ENCODE measurements at places on chromosomes 5 and 9.

DNA sequence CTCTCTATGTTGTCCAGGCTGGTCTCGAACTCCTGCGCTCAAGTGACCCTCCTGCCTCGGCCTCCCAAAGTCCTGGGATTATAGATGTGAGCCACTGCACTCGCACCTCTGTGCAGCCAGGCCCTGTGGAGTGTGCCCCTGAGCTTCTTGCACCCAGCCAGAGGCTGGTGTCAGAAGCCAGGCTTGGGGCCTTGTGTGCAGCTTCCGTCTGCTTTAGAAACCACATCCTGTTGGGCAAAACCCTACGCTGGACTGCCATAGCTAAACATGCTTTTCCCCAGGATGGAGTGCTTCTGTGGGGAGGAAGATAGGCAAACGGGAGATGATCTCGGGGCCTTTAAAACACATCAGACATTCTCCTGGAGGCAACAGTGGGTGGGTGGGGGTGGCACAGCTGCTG lies 40.1 kb downstream of the PRRT1B start:
- no peaks in the 10 kb centered on the region for H3K27me3 ChIP-seq
- peak overlapping the region; percentile 75 for H3K4me3 ChIP-seq
- H3K27ac ChIP-seq = peak overlapping the region; percentile 71
- peaks cover 68% of the 10 kb centered on the region for H3K36me3 ChIP-seq

- no peak overlapping the region for H3K4me3 ChIP-seq
- H3K36me3 ChIP-seq = peaks cover 3% of the 10 kb centered on the region
- no peak for DNase-seq
- H3K27me3 ChIP-seq = no peaks in the 10 kb centered on the region
- peaks cover 17% of the 10 kb centered on the region for H3K4me1 ChIP-seq
These were observed 69.3 kb downstream of the SLC1A1 start for GRCh38 chr9:4559261-4560182.

- no peak overlapping the region for H3K27ac ChIP-seq
- H3K4me3 ChIP-seq = no peak overlapping the region
- no peaks in the 10 kb centered on the region for H3K4me1 ChIP-seq
- H3K36me3 ChIP-seq = no peaks in the 10 kb centered on the region
These were observed 394.6 kb upstream of the ARRDC3 start for GRCh38 chr5:91777671-91778070.

GRCh38 chr9:121853617-121854395 lies 202.4 kb downstream of the DAB2IP start:
- no peaks in the 10 kb centered on the region for H3K36me3 ChIP-seq
- H3K27ac ChIP-seq = no peak overlapping the region
- H3K27me3 ChIP-seq = no peaks in the 10 kb centered on the region
- DNase-seq = no peak
- no peaks in the 10 kb centered on the region for H3K4me1 ChIP-seq
- H3K4me3 ChIP-seq = no peak overlapping the region

Measured in effector memory CD8-positive, alpha-beta T cell (primary cell).